Activated CD8-positive, alpha-beta T cell treated with anti-CD3 and anti-CD28 coated beads, Interleukin-2, amount 10 ng/mL, durations not matched to agents 7 days and 5 days (primary cell): ENCODE measurements at places on chromosomes 7 and 10. TPM values are rescaled to one million over a fixed set of nuclear protein-coding genes. Genes with fewer than 3 reads are reported as not detected.

The FOXI2 gene
- total RNA-seq = not detected

The CUEDC2 gene
- total RNA-seq = 71.7 TPM

GRCh38 chr10:3554121-3554522, 230.9 kb downstream of the KLF6 start:
- peak; percentile 28 for DNase-seq
- peak overlapping the region; percentile 56 for H3K27ac ChIP-seq
- H3K4me3 ChIP-seq = peak overlapping the region; percentile 7
- H3K27me3 ChIP-seq = peaks cover 19% of the 10 kb centered on the region
- no peaks in the 10 kb centered on the region for H3K36me3 ChIP-seq

DNA sequence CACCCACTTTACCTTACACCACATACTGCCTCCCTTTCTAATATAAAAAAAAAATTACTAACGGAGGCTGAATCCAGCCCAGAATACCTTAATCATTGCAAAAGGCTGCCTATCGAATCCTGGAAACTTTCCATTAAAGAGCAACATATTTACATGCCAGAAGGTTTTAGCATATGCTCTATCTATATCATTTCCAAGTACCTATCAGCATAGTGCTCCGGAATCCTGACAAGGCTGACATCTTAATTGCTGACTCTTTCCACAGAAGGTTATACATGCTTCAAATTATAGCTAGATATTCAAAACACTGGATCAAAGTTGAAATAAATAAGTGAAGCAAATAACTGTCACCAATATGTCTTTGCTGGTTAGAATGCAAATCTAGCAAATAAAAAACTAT, 170.9 kb upstream of the CDK1 start:
- no peak for DNase-seq
- no peaks in the 10 kb centered on the region for H3K4me1 ChIP-seq

DNA sequence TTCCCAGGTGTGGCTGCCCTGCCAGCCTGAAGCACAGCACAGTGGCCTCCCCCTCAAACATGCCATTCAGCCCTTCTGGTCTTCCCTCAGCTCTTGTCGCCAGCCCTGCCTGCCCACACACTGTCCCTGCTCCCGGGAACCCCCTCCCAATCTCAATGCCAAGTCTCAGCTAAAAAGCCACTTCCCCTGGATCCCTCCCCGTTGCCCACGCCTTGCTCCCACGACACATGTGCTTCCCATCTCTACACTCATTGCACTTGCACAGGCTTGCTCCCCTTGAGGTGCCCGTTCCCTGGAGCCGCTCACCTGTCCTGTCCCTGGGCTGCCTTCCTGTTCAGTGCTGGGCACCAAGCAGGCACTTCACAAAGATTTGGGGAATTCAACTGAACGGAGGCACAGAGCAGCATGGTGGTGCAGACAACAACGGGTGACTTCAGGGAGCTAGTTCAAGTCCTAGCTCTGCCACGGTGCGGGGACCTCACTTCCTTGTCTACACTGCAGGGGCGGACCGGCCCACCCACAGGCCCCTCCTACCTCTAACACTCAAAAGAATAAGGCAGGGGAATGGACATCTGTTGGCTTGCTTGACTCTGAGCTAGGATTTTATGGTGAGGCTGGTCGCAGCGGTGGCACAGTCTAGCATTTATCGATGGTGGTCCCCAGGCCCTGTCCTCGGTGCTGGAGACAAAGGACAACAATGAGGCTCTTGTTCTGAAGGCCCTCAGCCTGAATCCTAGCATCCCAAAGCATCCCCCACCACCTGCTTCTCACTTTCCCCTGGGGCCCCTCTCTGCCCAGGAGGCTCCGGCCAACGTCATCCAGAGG, 18.4 kb downstream of the RGS10 start:
- peaks cover 75% of the 10 kb centered on the region for H3K36me3 ChIP-seq
- H3K4me1 ChIP-seq = peaks cover 59% of the 10 kb centered on the region
- no peak overlapping the region for H3K4me3 ChIP-seq
- H3K27me3 ChIP-seq = no peaks in the 10 kb centered on the region
- peak overlapping the region; percentile 23 for H3K27ac ChIP-seq

The CHCHD3 gene
- 62.5 TPM for total RNA-seq

The NUTM2B gene
- 1.4 TPM for total RNA-seq

DNA sequence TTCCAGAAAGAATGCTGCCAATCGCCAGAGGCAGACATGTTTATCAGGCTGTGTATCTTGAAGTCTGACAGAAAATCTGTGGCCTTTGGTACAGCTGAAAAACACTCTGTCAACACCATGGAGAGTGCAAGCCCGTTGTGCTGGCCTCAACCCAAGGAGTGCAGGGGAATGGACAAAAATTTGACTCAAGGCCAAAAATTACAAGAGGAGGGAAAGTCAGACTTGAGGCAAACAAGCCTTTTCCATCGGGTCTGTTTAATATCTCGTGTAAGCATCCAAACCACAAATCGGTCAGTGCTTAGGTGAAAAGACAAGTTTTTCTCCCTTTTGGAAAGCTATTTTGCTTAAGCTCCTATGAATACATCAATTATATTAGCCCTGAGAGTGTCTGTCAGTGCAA, 305.3 kb upstream of the NFE2L3 start:
- H3K36me3 ChIP-seq = no peaks in the 10 kb centered on the region
- peaks cover 47% of the 10 kb centered on the region for H3K27me3 ChIP-seq

- no peaks in the 10 kb centered on the region for H3K36me3 ChIP-seq
- no peak overlapping the region for H3K27ac ChIP-seq
- H3K27me3 ChIP-seq = peaks cover 7% of the 10 kb centered on the region
- no peak overlapping the region for H3K4me3 ChIP-seq
- DNase-seq = no peak
- no peaks in the 10 kb centered on the region for H3K4me1 ChIP-seq
Measured at GRCh38 chr7:51307651-51308210, 8.9 kb downstream of the COBL start.

GRCh38 chr7:42661312-42661711, 250.6 kb downstream of the C7orf25 start:
- H3K4me3 ChIP-seq = no peak overlapping the region
- no peak overlapping the region for H3K27ac ChIP-seq
- H3K36me3 ChIP-seq = no peaks in the 10 kb centered on the region

DNA sequence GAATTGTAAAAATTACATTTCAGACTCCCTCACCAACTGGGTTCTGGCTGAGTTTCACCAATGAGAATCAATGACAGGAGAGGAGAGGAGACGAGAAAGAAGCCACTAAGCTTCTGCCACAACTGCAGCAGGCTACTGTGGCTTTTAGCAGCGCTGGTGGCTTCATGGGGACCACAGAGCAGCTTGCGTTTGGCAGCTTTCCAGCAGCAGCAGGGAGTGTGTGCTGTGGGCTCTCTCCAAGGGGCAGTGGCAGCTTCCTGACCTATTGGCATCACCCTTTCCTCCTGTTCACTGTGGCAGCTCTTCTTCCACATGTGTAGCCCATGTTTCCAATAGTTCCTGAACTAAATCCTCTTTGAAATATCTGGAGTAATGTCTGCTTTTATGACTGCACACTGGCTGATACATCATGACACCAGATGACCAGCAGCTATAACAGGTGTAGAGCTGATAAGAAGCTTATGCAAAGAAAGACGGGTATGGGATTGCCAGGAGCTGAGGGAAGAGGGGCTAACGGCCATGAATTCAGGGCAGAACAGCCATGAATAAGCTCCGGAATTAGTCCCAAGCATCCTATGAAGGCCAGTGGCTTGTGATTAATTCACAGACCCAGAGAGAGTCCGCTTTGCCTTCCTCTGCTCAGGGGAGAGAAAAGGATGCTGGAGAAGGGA, 46.8 kb downstream of the KCNH2 start:
- peak; percentile 61 for DNase-seq
- H3K27ac ChIP-seq = no peak overlapping the region
- H3K4me1 ChIP-seq = peaks cover 9% of the 10 kb centered on the region
- H3K27me3 ChIP-seq = peaks cover 28% of the 10 kb centered on the region

DNA sequence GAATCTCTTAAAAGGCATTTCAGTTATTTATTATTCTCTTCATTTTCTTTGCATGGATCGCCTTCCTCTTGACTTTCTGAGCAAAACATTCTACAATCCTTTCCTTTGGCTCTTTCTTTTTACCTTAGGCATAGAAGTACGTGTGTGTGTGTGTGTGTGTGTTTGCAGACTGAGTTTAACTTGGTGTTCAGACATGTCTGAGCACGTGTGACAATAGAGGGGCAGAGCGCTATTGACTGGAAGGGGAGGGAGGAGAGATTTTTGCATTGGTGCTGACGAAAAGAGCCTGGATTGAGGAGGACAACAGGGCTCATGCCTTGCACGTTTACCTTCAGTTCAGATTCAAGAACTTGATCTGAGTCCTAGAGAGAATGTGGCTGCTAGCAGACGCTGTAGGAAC, 129.8 kb downstream of the SEC23IP start:
- peaks cover 8% of the 10 kb centered on the region for H3K27me3 ChIP-seq
- no peak for DNase-seq
- H3K4me3 ChIP-seq = no peak overlapping the region
- no peak overlapping the region for H3K27ac ChIP-seq
- no peaks in the 10 kb centered on the region for H3K4me1 ChIP-seq

- H3K27ac ChIP-seq = no peak overlapping the region
- H3K4me1 ChIP-seq = no peaks in the 10 kb centered on the region
- no peaks in the 10 kb centered on the region for H3K27me3 ChIP-seq
Measured at GRCh38 chr10:43024942-43025700, 51.7 kb upstream of the RET start.

The NDUFA5 gene
- 50.9 TPM for total RNA-seq

DNA sequence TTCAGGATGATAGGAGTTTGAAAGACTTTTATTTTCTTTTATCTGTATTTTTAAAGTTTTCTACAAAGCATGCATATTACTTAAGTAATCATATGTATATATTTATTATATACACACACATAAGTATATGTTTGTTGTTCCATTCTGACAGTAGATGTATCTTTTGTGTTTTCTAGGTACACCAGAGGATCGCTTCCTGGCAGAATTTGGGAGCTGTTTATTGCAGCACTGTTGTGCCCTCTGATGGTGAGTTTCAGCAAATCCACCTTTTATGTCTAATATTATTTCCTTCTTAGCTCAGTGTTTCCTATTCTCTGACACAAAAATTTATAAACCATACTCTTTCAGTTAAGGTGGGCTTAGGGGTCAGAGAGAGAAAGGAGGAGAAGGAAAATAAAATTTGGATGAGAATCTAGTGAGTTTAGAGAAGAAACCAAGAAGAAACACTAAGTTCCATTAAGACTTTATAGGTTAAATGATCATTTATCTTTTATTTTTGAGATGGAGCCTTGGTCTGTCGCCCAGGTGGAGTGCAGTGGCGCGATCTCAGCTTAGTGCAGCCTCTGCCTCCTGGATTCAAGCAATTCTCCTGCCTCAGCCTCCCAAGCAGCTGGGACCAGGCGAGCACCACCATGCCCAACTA, 59.2 kb upstream of the OIT3 start:
- no peak overlapping the region for H3K27ac ChIP-seq
- H3K4me1 ChIP-seq = no peaks in the 10 kb centered on the region
- DNase-seq = peak; percentile 56
- no peaks in the 10 kb centered on the region for H3K36me3 ChIP-seq

DNA sequence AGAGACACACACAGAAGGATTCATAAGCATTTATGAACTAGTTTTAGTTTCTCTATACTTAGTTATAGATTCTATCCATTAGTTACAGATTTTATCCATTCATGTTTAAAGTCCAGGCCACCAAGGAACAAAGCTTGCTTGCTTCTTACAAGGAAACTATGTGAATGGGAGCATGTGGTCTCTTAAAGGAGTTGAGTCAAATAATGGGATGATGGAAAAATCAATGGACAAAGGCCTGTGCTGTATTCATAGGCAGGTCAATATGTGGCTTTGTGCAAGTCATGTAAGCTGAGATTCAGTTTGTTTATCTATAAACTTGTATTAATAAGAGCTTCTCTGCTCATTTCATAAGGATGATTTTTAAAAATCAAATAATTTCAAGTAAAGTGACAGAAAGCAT, 172.8 kb upstream of the CDK1 start:
- no peaks in the 10 kb centered on the region for H3K27me3 ChIP-seq
- no peak for DNase-seq
- no peak overlapping the region for H3K27ac ChIP-seq
- H3K36me3 ChIP-seq = no peaks in the 10 kb centered on the region
- no peaks in the 10 kb centered on the region for H3K4me1 ChIP-seq

DNA sequence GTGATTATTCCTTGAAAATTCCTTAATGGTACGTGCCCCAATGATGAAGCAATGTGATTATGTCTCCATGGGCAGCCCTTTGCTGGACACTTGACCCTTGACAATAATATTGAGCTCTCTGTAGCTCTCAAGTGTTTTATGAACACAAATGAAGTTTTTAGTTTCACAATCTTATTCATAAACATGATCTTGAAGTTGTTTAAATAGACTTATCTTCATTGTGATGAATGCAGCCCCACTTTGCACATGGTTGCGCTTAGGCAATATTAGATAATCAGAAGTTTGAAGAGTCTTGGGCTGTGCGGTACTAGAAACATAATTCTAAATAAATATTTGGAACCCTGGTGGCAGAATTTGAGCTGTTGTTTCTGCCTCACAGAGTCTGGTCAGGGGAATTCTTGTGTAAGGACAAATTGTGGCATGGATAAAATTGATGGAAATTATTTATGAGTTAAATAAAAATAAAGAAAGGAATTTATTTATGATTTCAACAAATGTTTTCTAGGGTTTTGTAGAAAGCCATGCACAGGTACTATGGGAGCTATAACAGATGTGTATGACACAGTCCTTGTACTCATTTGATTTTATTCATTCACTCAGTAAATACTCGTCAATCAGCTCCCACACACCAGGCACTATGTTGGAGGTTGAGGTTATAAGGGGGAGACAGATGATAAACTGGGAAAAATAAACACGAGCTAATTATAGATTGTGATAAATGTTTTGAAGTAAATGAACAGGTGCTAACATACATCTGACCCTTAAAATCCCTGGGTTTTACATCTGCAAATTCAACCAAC, 217.9 kb downstream of the GALNT17 start:
- no peaks in the 10 kb centered on the region for H3K27me3 ChIP-seq
- H3K4me3 ChIP-seq = no peak overlapping the region
- no peaks in the 10 kb centered on the region for H3K4me1 ChIP-seq
- DNase-seq = no peak
- no peak overlapping the region for H3K27ac ChIP-seq

DNA sequence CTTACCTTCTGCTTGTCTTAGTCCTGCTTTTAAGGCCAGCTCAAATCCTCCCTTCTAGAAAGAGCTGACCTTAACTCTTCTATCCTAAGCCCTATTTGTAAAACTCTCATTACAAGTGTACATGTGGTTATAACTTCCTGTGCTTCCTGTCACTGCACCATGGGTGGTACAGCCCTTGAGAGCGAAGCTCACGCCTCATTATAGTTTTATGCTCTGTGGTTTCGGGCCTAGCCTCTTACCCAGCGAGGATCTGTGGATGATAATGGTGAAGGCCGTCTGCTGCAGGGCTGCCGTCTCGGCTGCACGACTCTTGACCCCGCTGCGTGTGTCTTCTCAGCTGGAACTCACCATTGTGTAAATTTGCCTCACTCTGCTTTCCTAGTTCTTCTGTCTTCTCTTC, 74.6 kb downstream of the CUL1 start:
- H3K36me3 ChIP-seq = peaks cover 44% of the 10 kb centered on the region
- peak; percentile 78 for DNase-seq
- H3K27me3 ChIP-seq = no peaks in the 10 kb centered on the region
- peak overlapping the region; percentile 17 for H3K4me3 ChIP-seq

- peaks cover 3% of the 10 kb centered on the region for H3K36me3 ChIP-seq
- H3K27me3 ChIP-seq = no peaks in the 10 kb centered on the region
- H3K4me3 ChIP-seq = no peak overlapping the region
- no peak overlapping the region for H3K27ac ChIP-seq
Measured at GRCh38 chr7:140923358-140924006, 1.2 kb downstream of the BRAF start.
